Myometrial cell (primary cell): ENCODE measurements at places on chromosomes 3 and 15. TPM values are rescaled to one million over a fixed set of nuclear protein-coding genes. Genes with fewer than 3 reads are reported as not detected.

OXTR gene
- total RNA-seq: 70.9 and 77.4 TPM in 2 replicates

NCEH1 gene
- total RNA-seq: 12.2 and 25.1 TPM in 2 replicates

TARS3 gene
- 7.6 and 8.9 TPM in 2 replicates for total RNA-seq

ACKR2 gene
- total RNA-seq: under 0.01 TPM in 1 of 2 replicates, not detected in the other

COPS2 gene
- total RNA-seq: 39.2 and 50.2 TPM in 2 replicates

OSBPL10 gene
- total RNA-seq: 8.6 and 23.6 TPM in 2 replicates

PP2D1 gene
- not detected in 2 replicates for total RNA-seq

CD80 gene
- not detected in 2 replicates for total RNA-seq

TTLL13 gene
- not detected in 2 replicates for total RNA-seq

CYP8B1 gene
- not detected in 2 replicates for total RNA-seq

MESP2 gene
- under 0.01 and 2.8 TPM in 2 replicates for total RNA-seq

ROPN1 gene
- total RNA-seq: 0.18 TPM in 1 of 2 replicates, not detected in the other

ROBO2 gene
- not detected in 2 replicates for total RNA-seq

CACNA2D3 gene
- under 0.01 and 0.18 TPM in 2 replicates for total RNA-seq

PLA2G4E gene
- total RNA-seq: not detected in 2 replicates

CPN2 gene
- total RNA-seq: not detected in 2 replicates

TIMP4 gene
- total RNA-seq: 12.9 and 21.3 TPM in 2 replicates

SKIL gene
- 8.6 and 13.5 TPM in 2 replicates for total RNA-seq

MUC4 gene
- not detected in 2 replicates for total RNA-seq

PLCH1 gene
- not detected in 2 replicates for total RNA-seq

ANKRD63 gene
- not detected in 2 replicates for total RNA-seq

ADAMTS9 gene
- total RNA-seq: 0.58 and 0.71 TPM in 2 replicates

GOLGA8T gene
- total RNA-seq: not detected in 2 replicates

GABRR3 gene
- total RNA-seq: not detected in 2 replicates

PLSCR2 gene
- total RNA-seq: 0.18 TPM in 1 of 2 replicates, not detected in the other

TMEM266 gene
- 0.53 TPM in 1 of 2 replicates, not detected in the other for total RNA-seq

SPINK8 gene
- not detected in 2 replicates for total RNA-seq

LMOD3 gene
- not detected in 2 replicates for total RNA-seq
